ENCODE measurements at places on chromosomes 5 and 9.

GRCh38 chr9:129906298-129906697, 71.0 kb downstream of the USP20 start:
- no peak for DNase-seq

DNA sequence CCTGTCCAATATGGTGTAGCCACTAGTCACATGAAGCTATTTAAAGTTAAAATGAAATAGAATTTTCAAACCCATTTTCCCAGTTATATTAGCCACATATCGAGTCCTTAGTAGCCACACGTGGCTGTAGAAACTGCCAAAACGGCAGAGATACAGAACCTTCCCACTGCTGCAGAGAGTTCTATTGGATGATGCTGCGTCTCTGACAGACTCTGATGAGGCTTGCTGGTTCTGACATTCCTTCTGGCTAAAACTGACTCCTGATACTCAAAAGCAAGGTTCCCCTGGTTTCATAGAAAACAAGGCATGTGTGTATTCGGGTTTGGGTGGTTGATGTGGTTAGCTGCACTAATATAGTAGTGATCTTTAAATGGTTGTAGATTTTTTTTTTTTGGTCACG, 91.5 kb downstream of the TLE4 start:
- DNase-seq = no peak

GRCh38 chr5:54758038-54758437, 227.4 kb downstream of the ESM1 start:
- DNase-seq = peak; percentile 88

- no peak for DNase-seq
These were observed 1668.0 kb upstream of the NUDT12 start for GRCh38 chr5:105230516-105231157.

- DNase-seq = peak; percentile 72
These were observed 5.4 kb upstream of the FOXI1 start for GRCh38 chr5:170100066-170100943.

DNA sequence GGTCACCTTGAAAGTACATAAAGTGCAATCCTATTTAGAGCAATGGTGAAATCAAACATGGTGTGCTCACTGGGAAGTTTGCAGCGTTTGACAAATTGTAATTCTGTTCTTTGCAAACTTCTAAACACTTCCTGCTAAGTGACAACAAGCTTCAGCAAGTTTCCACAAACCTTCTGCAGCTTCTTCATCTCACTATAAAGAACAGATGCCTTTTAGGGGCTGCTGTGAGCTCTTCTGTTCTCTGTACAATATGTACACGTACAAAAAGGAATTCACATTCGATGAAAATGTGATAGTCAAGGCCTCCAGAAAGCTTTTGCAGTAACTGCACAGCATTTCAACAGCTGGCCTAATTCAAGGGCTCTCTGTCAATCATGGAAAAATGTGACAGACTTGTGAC, 543.1 kb downstream of the CETN3 start:
- DNase-seq = no peak

- DNase-seq = peak; percentile 38
These were observed 198.8 kb downstream of the AUH start for GRCh38 chr9:91162784-91163443.

GRCh38 chr9:134243778-134244467, 79.6 kb upstream of the RNU6ATAC start:
- DNase-seq = peak; percentile 18

- DNase-seq = no peak
These were observed 13.7 kb downstream of the HNRNPH1 start for GRCh38 chr5:179609834-179610108.

- DNase-seq = no peak
These were observed 836 bp downstream of the PCSK5 start for GRCh38 chr9:75891277-75891741.

DNA sequence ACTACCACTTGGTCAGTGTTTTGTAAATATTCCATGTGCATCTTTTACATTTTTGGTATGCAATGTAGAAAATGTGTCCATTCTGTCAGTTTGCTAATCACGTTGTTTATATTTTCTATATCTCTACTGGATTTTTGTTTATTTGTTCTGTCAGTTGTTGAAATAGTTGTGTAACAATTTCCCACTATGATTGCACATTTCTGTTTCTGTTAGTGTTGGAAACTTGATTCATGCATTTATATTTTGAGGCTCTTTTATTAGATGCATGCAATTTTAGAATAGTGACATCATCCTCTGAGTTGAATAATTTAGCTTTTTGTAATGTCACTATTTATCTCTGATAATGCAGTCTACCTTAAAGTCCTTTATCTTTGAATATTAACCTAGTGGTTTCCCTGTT, 25.8 kb upstream of the LECT2 start:
- DNase-seq = peak; percentile 81

GRCh38 chr5:37206736-37207135, 42.4 kb downstream of the CPLANE1 start:
- peak; percentile 52 for DNase-seq
